ENCODE measurements at places on chromosomes 4 and X.

DNA sequence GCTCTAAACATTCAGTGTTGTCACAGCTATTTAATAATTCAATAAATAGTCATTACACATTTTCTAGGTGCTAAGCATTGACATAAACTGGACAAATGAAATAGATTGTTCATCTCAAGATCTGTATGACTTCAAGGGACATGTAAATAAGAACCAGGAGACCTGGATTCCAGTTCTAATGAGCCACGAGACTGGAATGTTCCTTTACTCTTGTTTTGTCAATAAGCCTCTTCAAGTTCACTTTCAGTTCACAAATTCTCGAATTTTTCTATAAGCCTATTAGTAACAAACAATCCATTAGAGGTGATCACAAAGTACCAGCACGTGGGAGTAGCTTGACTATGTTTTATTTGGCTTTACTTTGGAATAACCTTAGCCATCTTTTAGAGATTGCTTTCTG is 514.0 kb upstream of the SMIM31 start:
- no peak for DNase-seq

- DNase-seq: no peak
Observed at GRCh38 chrX:100447655-100448397, 37.8 kb upstream of the PCDH19 start.

GRCh38 chrX:19512961-19513360 is 2.3 kb downstream of the MAP3K15 start:
- DNase-seq: no peak

GRCh38 chr4:87009095-87009648 is 74.4 kb downstream of the AFF1 start:
- DNase-seq: no peak

GRCh38 chrX:150058728-150059127 is 120.4 kb upstream of the EOLA2 start:
- no peak for DNase-seq

GRCh38 chr4:56531149-56531770 is 25.7 kb downstream of the ARL9 start:
- no peak for DNase-seq

GRCh38 chrX:118901991-118902390 is 72.4 kb upstream of the LONRF3 start:
- no peak for DNase-seq

GRCh38 chrX:103099691-103100090 is 6.7 kb upstream of the NXF3 start:
- DNase-seq: no peak

GRCh38 chr4:76651616-76652015 is 216.6 kb downstream of the SHROOM3 start:
- DNase-seq: no peak

DNA sequence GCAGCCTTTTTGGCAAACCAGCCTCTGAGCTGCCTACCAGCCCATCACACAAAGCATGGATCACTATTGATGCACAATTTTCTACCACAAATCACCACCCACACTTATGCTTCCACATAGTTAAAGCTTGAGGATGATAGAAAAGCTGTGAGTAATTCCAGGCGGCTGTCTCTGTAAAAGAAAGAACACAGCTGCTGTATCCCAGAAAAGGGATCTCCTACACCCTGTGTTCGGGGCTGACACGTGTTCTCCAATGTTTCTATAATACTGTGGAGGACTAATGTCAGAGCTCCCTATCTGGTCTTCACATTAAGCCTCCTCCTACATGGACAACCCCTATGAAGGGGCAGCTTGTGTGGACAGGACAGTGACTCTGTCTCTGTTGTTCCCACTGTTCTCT is 12.5 kb upstream of the BRS3 start:
- no peak for DNase-seq

DNA sequence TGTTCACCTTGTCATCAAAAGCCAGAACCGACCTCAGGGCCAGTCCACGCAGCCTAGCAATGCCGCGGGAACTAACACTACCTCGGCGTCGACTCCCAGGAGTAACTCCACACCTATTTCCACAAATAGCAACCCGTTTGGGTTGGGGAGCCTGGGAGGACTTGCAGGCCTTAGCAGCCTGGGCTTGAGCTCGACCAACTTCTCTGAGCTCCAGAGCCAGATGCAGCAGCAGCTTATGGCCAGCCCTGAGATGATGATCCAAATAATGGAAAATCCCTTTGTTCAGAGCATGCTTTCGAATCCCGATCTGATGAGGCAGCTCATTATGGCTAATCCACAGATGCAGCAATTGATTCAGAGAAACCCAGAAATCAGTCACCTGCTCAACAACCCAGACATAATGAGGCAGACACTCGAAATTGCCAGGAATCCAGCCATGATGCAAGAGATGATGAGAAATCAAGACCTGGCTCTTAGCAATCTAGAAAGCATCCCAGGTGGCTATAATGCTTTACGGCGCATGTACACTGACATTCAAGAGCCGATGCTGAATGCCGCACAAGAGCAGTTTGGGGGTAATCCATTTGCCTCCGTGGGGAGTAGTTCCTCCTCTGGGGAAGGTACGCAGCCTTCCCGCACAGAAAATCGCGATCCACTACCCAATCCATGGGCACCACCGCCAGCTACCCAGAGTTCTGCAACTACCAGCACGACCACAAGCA is 898 bp downstream of the UBQLN2 start:
- no peak for DNase-seq

- DNase-seq: no peak
Observed at GRCh38 chr4:146842876-146843275, 102.8 kb downstream of the TTC29 start.

DNA sequence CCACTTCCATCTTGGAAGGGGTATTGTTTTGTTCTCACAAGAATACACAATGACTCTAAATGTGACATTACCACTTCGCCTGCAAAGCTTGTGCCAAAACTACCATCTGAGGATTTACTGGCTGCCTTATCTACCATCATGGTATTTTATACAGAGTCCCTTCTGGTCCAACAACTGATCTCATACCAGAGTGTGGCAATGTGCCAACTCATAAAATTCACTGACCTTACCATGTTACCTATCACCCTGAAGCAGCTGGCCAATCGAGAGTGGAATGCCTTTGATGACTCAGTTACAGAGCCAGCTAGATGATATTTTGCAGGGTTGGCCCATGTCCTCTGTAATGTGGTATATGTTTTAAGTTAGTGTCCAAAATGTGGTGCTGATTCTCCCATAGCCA is 3.8 kb upstream of the SERPINA7 start:
- no peak for DNase-seq

DNA sequence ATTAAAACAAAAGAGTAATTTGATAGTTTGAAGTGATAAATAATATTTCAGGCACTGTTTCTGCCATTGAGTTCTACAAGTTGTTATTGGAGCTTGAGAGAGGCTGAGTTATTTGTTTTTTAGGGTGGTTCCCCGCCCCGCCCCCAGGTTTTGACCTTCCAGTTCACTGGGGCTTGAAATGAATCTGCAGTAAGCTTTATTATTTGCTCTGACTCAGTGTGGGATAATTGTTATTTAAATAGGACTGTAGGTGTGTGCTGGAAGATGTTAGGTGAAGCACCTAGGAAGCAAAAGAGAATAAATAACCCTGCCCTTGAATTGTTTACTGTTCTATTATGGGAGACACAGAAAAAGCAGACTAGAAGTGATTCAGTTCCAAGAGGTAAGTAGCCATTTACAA is 81.2 kb upstream of the KCNIP4 start:
- DNase-seq: no peak

- no peak for DNase-seq
Observed at GRCh38 chr4:150039274-150040127, 38.7 kb upstream of the DCLK2 start.

GRCh38 chr4:23333556-23333945 is 556.3 kb downstream of the PPARGC1A start:
- no peak for DNase-seq

DNA sequence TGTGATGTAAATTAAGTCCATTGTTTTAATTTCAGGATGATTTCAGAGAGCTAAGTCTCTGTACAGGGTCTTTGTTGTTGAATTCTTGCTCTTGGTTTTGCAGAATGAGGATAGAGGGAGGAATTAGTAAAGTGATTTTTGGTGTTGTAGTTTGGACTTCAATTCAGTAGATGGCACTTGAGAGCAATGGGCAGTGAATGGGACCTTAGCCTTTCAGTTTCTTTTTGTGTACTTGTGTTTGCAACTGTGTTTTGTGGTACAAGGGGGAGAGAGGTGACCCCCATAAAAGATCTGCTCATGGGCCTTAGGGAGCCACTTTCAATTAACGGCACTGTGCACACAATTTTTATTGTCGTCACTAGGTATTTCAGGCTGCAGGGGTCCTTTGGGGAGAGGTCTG is 340.0 kb downstream of the DCAF12L2 start:
- DNase-seq: no peak

DNA sequence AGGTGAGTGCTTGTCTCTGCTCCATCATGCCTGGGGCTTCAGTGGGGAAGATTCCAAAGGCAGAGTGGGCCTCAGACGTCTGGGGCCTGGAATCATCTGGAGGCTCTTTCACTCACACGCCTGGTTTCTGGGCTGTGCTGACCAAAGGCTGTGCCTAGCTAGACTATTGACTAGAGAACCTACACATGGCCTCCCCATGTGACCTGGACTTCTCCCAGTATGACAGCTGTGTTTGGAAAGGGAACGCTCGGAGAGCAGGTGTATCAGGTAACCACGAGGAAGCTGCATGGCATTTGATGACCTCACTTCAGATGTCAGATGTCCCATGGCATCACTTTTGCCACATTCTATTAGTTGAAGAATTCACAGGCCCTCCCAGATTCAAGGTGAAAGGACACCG is 51.0 kb downstream of the ADGRL3 start:
- DNase-seq: no peak

GRCh38 chr4:123517176-123517575 is 120.6 kb downstream of the SPRY1 start:
- DNase-seq: no peak

DNA sequence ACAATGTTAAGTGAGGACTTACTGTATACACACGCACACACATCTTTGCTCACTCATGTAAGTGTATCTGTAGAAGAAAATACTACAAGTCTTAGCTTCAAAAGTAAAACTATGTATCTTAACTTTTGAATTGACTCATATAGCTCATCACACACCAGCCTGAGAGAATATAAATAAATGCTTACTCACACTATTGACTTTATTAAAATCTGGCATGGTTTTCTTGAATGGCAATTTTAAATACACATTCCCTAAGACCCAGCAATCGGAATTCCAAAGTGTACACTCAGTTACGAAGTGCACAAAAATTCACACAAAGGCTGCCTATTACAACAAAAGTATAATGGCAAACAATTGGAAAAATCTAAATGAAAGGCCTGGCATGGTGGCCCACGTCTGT is 2.0 kb downstream of the ERCC6L start:
- DNase-seq: no peak

DNA sequence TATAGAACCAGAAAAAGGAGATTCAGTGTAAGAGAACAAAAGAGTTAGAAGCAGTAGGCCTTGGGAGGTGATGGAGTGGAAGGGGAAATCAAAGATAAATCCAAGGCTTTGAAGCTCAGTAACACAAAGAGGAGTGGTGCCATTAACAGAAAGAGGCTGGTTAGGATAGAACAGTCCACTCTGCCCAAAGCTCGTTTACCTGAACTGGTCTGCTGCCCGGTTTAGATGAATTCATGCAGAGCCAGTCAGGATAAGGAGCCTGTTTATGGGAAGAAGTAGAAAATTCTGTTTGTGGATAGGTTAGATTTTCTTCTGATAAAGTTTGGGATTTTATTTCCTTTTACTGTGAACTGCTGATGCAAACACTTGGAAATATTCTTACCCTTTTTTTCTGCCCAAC is 80.6 kb downstream of the HMGB2 start:
- DNase-seq: no peak

GRCh38 chr4:184166736-184167135 is 50.9 kb downstream of the ENPP6 start:
- DNase-seq: no peak

DNA sequence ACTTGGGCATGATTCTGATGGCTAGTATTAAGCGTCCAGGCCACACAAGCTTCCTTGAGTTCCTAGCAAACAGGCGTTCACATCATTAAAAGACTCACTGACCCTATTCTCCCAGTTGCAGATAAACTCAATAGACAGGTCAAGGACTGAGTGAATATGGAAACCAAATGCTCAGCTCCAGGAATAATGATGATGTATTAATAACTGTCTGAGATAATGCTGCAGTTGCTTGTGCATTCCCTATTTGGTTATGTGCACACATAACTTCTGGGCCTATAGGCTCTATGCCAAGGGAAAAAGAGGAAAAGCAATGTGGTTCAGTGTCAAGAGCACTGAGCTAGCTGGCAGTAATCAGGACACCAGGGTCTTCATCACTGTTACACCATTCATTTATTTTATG is 3.5 kb downstream of the RAB9B start:
- no peak for DNase-seq

DNA sequence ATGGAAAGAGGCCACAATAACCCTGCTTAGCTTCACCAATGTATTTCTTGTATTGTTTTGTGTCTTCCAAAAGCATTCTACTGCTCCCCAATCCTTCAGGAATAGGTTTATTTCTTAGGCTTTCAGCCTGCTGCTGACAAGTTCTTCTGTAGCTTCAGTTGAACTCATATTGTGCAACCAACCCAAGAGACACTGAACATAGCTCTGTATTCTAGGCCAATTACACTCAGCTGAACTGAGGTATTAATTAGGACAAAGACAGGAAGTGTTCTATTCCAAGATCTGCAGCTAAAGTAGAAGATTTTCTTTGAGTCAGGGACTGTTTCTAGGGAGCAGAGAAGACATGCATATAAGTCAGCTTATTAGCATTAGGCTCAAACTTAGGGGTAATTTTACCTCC is 151.8 kb downstream of the LHFPL1 start:
- no peak for DNase-seq

DNA sequence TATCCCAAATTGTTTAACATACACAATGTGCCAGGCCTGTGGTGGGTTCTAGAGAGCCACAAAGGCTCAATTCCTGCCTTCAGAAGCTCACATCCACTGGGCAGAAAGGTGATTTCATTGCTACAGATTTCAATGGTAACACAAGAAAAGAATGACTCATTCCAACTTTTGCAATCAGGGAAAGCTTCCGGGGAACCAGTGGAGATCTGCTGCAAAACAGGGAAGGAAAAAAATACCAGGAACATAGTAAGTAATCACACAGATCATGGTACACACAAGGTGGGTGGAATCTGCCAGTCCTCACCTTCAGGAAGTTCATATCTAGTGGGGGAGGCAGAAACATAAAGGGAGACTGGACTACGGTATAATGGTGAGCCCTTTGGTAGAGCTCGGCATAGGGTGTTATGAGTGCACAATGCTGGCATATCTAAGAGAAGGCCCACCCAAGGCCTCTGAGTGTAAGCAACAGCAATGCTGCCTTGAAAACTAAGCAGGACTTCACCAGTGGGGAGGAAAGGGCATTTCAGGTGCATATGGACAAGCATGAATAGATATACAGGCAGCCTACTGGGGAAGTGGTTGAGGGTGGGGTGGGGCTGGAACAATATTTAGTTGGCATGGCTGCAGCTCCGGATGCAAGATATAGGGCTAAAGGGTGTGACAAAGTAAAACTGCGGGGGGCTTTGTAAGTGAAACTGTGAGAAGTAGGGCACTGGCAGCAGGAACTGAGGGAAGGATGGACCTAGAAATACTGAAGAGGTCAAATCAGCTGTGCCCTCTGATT is 24.2 kb downstream of the GPRIN3 start:
- no peak for DNase-seq

All from cortex of kidney (tissue), 1 donor.